Pericardium fibroblast (primary cell): ENCODE measurements at places on chromosomes 7 and 10. TPM values are rescaled to one million over a fixed set of nuclear protein-coding genes. Genes with fewer than 3 reads are reported as not detected.

Gene THSD7A
- 0.09 and 0.23 TPM in 2 replicates for total RNA-seq

Gene CNTNAP2
- 0.51 and 1.3 TPM in 2 replicates for total RNA-seq

Gene PNLIPRP2
- not detected in 2 replicates for total RNA-seq

Gene RAB19
- not detected in 2 replicates for total RNA-seq

Gene MYOZ1
- total RNA-seq: not detected in 2 replicates

Gene TYW1B
- total RNA-seq: 0.82 and 5.3 TPM in 2 replicates

Gene FANK1
- 3.6 and 4.3 TPM in 2 replicates for total RNA-seq

Gene PCLO
- 0.12 and 0.26 TPM in 2 replicates for total RNA-seq

Gene ZNF92
- total RNA-seq: 3.0 and 4.4 TPM in 2 replicates

Gene TMEM270
- not detected in 2 replicates for total RNA-seq

Gene PNLIPRP3
- not detected in 2 replicates for total RNA-seq

Gene DLX6
- total RNA-seq: not detected in 2 replicates
